GM18507 (cell line): ENCODE measurements at places on chromosomes 12 and 14.

DNA sequence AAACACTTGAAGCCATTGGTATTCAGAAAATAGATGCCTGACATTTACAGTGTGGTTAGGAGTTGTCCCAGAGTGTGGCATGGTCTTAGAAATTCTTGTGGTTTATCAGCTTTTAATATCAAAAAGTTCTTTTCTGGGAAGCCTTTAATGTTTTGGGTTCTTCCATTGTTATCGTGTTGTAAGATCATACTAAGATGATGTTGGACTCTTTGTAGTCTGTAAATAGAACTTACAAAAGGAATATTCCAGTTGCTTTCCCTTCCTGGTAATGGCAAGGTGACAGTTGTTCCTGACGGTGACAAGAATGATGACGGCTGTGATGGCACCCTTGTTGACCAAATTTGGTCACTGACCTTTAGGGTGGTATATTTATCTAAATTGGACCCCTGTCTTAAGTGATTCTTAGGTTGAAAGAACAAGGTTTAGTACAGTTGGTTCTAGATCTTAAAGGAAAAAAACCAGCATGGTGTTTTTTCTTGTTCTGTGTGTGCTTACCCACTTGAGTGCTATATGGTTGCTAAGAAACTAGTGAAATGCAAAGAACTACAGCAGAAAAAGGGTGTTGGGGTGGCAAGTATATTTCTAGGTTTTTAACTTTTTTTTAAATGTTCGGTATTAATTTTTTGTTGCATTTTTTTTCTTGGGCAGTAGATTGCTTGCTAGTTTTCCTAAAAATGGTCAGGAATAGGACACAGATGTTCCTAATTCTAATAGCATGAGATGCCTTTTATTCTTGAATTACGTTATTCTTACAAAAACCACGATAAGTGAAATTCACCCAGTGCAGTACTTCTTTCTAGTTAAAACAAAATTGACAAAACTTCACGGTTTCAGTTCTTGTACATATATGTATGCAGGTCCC lies 2.1 kb downstream of the ATP2A2 start:
- no peak for DNase-seq

DNA sequence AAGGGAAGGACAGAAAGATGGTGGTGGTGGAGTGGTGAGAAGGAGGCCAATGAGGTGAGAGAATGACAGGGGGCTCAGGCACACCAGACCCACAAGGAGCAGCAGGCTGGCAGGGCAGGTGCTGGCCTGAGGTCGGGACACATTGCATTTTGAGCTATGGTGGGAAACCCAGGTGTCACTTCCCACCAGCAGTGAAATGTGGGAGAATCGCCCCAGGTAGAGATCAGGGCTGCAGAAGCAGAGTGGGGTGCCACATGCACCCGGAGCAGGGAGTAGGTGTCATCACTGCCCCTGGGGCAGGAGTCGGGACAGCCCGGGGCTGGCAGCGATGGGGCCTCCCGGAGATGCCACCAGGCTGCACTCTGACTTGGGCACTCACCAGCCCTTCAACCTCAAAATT lies 315.8 kb downstream of the BCL11B start:
- no peak for DNase-seq

DNA sequence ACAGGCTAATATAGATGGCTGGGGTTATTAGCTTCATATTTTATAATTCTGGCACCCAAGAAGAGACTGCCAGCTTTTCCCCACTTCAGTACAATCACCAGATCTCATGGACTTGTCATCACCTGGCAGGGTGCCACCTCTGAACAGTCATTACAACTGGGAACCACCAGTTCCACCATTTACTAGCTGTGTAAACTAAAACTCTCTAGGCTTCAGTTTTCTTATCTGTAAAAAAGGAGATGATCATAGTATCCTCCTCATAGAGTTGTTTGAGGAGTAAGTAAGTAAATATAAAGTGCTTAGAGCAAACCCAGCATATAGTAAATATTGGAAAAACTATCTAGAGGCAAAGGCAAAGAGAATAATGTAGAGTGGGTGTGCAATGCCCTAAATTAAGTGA lies 19.3 kb downstream of the CPNE8 start:
- no peak for DNase-seq

DNA sequence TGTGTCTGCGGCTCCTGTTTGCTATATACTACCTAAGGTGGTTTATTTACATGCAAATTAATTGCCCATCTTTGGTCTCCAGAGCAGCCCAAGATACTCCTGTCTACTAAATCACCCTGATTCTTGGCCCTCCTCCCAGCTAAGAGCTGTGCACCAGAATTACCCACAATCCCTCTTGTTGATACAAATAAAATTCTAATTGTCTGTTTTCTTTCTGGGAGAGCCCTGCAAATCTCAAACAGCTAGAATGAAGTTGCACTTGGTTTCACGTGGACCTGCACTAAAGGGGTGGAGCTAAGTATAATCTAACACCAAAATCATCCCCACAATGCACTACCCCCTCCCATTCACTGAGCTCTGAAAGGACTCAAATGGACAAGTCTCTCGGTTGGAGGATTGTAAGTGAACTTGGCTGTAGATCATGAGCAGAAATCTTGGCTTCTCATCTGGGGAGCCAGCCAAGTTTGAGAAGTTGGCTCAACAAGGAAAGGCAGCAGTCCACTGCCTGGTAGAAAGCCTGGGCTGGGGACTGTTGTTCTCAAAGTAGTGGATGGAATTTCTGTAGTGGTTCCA lies 6.6 kb downstream of the MAX start:
- no peak for DNase-seq

DNA sequence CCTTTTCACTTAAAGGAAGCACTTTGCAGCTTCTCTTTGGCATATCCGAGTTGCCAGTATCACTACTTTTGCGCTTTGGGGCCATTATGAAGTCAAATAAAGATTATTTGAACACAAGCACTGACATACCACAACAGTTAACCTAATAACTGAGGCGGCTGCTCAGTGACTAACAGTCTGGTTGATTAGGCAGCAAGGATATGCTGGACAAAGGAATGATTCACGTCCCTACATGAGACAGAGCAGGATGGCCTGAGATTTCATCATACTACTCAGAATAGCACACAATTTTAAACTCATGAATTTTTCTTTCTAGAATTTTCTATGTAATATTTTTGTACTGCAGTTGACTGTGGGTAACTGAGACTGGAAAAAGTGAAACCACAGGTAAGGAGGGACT lies 56.9 kb upstream of the E2F7 start:
- DNase-seq, result no peak

GRCh38 chr12:24599736-24600135 lies 349.2 kb downstream of the BCAT1 start:
- no peak for DNase-seq
